ENCODE measurements at places on chromosomes 7 and 10.

DNA sequence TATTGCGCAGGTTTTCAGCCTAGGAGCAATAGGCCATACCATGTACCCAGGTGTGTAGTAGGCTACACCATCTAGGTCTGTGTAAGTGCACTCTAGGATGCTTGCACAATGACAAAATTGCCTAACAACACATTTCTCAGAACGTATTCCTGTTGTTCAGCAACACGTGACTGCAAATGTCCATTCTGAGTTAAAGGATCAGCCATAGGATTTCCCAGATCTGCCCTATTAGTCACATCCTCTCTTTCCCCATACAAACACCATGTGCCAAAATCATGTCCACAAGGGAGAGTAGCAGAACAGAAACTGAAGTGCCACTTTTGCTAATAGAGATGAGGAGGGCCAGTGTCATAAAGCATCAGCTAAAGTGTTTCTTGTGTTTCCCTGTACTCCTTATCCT is 42.6 kb upstream of the AMPH start:
- DNase-seq: no peak

DNA sequence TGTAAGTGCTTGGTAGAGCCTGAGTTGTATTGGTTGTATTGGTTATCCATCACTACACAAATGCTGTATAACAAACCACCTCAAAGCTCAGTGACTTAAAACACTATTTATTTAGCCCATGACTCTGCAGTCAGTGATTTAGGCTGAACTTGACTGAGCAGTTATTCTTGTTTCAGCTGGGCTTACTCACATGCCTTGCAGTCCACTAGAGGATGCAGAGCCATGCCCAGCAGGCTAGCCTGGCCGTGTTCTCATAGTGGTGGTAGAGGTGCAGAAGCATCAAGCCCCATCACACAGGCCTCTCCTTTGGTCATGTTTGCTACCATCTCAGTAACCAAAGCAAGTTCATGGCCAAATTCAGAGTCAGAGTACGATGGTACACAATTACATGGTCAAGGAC is 43.9 kb downstream of the LUC7L2 start:
- no peak for DNase-seq

DNA sequence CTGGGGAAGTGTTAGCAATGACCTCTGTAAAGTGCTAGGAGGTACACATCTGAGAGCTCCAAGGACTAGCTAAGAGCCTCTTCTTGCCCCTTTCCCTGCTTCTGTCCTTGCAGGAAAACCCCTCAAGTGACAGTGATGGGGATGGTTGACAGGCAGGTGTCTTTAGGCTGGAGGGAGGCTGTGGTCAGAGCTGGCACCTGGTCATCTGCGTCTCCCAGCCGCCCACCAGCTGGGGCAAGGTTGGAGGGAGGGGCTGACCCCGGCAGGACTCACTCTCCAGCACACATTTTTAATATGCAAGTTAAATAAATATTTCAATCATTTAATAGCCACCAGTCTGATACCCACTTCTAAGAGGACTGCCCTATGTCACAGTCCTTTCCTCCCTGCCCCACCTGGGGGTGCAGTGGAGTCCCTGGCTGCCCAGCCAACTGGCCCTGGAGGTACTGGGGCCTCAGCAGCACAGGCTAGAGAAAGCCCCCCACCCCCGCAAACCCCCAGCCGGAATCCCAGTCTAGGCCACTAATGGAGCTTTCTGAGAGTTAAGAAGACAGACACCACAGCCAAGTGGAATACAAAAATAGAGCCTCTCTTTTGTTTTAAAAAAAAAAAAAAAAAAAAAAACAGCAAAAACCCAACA is 6.3 kb downstream of the FGF8 start:
- no peak for DNase-seq

DNA sequence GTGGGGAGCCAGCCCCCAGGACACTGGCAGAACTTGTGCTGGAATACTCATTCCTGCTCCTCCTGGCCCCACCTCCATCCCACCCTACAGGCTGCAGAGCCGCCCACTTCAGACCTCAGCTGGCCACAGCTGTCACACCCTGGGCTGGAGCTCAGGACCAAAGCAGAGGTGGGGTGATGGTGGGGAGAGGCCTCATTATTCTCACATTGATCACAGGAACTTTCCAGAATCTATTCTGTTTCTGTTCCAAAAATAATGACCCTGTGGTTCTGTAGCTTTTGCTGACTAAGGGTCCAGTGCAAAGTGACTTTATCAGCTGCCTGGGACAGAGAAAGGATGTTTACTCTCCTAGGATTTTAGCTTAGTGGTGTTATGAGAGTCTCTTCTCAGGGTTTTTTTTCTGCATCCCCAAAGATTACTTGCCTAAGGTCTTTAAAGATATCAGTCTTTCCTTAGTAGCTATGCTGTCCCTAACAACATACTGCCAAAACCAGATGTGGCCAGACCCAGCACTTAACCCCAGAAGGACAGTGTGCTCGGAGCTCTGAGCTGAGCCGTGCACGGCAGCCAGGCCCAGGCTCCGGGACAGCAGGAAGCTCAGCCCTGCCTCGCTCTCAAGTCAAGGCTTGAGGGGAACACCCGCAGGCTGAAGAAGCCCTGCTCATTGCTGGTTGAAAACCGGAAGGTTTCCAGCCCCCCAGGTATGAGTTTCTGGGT is 223.3 kb downstream of the MLLT10 start:
- no peak for DNase-seq

GRCh38 chr7:51090411-51090810 is 226.2 kb downstream of the COBL start:
- DNase-seq: no peak

DNA sequence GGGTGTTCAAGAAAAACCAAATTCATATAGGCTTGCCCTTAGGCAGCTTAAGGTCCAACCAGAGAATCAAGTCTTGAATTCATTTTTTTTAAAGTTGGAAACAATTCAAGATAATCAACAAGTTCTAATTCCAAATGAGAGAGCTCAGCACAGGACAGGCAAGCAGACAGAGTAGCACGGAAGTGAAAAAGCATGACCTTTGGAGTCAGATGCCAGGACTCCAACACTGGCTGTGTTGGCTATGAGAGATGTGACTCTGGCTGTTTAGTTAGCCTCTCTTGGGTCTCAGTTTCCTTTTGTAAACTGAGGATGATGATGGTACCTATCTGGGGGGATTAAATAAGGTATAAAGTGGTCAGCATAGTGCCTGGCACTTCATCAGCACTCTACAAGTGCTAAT is 49.3 kb downstream of the FBXW4 start:
- DNase-seq: no peak

DNA sequence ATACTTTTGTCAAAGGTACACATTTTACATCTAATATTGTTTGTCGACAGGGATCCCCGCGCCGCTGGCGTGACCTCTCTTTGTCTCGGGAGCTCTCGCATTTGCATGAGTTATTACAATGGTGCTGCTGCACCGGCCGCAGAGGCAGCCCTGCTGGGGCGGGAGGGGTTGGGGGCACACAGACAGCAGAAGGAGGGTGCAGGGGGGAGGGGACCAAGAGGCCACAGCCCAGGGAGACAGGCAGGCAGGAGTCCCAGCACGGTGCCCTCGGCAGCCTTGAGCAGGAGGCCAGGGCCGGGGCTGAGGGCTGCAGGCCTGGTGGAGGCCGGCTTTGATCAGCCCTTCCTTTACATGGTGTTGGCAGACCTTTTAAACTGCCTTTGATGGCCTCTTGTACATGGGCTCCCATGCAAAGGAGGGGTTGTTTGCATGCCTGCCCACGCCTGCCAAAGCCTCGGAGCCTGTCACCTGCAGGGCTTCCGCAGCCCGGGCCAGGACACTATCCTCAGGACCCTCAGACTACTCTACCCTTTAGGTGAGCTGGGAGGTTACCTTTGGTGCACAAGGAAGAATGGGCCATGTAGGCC is 95.5 kb downstream of the EBF3 start:
- no peak for DNase-seq

- no peak for DNase-seq
These were observed 71.2 kb upstream of the INSIG1 start for GRCh38 chr7:155226261-155227003.

- no peak for DNase-seq
These were observed 256.3 kb upstream of the MAGI2 start for GRCh38 chr7:79709574-79710409.

GRCh38 chr7:134886353-134887057 is 99.8 kb upstream of the AGBL3 start:
- no peak for DNase-seq

DNA sequence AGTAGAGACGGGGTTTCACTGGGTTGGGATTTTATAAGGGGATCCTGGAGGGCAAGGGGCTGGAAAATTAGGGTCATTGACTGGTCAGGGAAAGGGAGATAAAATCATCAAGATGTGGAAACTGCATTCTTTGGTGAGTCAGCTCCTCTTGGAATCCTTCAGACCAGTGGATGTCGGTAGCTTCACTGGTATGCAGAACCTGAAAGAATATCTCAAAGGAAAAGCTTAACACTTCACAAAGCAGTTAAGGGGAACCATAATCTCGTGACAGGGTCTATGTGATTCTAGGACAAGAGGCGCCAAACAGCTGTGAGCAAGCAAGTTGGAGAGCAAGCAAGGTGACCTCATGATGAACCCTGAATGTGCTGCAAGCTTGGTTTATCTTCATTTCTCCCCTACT is 634.7 kb upstream of the AUTS2 start:
- DNase-seq: no peak

- no peak for DNase-seq
These were observed 24.6 kb downstream of the HIPK2 start for GRCh38 chr7:139753081-139753692.

DNA sequence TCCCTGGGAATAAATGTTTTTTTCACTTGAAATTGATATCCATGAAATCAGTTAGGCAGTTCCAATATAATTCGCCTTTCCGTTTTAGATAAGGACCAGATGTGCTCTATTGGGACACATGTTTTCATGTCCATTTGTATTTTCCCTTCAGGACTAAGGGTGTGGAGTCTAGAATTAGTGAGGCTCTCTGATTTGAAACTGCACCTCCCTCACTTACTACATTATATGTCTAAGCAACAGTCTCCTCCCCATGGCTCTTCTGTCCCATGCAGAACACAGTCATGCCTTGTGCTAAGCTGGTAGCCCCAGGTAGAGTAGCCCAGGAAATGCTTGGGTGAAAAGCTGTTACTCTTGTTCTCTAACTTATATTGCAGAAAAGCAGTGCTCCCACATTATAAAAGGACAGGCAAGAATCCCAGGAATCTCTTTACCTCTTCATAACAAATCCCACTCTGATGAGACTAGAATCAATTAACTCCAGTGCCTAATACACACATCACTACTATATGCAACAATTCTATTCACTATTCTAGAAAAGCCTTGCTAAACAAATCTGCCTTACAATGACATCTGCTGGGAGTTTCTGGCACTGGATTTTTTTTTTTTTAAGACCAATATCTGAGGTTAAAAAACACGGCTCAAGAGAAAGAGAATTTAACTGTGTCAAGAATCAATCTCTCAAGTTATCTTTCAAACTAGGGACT is 293.9 kb downstream of the SNX13 start:
- no peak for DNase-seq

DNA sequence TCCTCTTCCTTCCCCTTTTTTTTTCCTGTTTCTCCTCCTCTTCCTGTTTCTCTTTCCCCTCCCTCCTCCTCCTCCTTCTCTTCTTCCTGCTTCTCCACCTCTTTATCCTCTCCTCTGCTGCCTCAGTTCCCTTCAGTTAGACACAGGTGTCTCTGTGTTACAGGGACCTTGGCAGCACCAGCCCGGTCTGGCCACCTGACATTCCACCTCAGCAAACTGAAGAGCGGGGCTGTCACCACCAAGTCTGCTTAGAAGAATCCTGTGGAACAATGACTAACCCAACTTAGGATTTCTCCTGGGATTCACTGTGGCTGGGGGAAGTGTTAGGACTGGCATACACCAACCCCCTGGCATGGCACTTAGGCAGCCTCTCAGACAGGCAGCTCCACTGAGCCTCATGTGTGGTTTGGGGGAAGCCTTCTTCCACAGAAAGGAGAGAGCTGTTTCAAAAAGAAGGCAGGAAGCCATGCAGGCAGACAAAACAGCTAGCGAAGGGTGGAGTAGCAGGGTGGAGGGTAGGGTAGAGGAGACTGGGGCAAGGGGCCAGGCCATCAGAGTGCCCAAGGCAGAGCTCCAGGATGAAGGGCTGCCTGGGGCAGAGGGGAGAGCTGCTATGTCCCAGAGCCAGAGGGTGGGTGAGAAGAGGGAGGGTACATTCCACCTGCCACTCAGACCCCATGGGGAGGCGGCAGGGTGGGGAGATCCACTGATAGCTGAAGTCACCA is 13.2 kb upstream of the GDF10 start:
- no peak for DNase-seq

DNA sequence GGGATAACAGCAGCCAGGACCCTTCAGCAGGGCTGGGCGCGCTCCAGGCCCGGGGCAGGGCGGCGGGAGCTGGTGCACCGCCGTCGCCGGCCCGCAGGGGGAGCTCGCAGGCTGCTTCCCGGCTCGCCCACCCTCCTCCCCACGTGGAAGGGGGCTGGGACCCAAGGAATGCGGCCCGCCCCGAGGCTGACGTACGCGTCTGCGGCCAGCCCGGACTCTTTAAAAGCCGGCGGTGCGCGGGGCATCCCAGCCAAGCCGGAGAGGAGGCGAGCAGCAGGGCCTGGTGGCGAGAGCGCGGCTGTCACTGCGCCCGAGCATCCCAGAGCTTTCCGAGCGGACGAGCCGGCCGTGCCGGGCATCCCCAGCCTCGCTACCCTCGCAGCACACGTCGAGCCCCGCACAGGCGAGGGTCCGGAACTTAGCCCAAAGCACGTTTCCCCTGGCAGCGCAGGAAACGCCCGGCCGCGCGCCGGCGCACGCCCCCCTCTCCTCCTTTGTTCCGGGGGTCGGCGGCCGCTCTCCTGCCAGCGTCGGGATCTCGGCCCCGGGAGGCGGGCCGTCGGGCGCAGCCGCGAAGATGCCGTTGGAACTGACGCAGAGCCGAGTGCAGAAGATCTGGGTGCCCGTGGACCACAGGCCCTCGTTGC is at the start of gene PFKFB3:
PFKFB3 (plus strand) TSS at position 249 of the 647 bp plus-strand sequence; CDS start at position 578, 329 bp downstream.
- peak; percentile 83 for DNase-seq

DNA sequence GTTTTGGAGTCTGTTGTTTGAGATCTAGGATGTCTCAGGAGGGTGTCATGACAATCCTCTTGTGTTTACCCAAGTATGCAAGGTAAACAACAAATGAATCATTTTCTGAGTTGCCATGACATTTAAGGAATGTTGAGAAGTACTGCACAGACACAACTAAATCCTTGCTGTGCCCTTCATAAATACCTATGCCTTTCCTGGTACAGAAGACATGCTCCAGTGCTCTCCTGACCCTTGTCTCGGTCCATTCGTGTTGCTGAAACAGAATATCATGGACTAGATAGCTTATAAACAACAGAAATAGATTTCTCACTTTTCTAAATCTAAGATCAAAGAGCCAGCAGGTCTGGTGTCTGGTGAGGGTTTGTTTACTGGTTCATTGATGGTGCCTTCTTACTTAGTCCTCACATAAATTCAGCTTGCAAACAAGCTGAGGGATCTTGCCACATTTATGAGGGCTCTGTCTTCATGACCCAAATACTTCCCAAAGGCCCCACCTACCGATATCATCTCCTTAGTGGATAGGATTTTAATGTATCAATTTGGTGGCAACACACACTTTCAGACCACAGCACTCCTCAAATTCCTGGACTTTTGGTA is 341.8 kb upstream of the SEMA3A start:
- no peak for DNase-seq

GRCh38 chr7:149743476-149744255 is 29.7 kb downstream of the ZNF467 start:
- no peak for DNase-seq

- no peak for DNase-seq
These were observed 256.7 kb upstream of the DGKB start for GRCh38 chr7:15159261-15159660.

- DNase-seq: no peak
These were observed 109.0 kb upstream of the VIPR2 start for GRCh38 chr7:159253657-159254056.
